Activated naive CD4-positive, alpha-beta T cell treated with anti-CD3 and anti-CD28 coated beads, Interleukin-2, amount 50 U/mL, for 72 hours (primary cell): ENCODE measurements at places on chromosomes 5 and 9. TPM values are rescaled to one million over a fixed set of nuclear protein-coding genes. Genes with fewer than 3 reads are reported as not detected.
A peak's percentile ranks its signal among the peaks of the same experiment; 100 is the strongest.

DNA sequence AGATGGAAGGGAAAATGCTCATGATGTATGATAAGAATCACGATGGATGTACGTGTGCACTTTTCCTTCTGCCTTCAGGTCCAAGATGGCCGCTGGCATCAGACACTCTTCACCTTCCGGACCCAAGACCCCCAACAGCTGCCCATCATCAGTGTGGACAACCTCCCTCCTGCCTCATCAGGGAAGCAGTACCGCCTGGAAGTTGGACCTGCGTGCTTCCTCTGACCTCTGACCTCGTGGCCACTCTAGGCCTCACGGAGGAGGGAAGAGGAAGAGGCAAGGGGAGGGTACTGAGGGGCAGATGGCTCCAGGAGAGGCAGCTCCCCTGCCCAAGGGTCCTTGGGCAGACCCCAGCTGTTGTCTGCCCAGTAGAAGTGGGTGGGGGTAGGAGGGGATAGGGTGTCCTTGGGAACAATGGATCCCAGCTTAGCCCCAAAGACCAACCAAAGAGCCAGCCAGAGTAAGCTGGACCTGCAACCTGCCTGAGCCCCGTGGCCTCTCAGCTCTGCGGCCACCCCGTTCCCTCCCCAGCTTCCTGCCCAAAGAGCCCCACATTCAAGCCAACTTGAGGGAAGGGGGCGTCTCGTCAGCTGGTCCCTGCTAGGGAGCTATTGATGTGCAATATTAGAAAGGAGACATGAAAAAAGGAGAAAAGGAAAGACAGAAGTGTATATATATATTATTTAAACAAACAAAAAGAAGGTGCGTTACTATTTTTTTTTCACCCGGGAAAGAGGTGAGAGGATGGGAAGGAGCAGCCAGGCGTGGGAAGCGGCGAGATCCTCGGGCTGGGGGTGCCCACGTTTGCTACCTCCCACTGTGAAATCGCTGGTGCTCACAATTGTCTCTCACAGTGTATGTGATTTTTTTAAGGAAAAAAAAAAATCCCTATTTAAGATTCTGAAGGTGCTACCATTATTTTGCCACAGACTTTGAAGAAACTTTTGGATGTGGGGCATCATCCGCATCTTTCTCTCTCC is 12.1 kb upstream of the ORM1 start:
- peak; percentile 26 for DNase-seq

The FOXD4L3 gene
- not detected for total RNA-seq

The C5orf52 gene
- total RNA-seq = not detected

DNA sequence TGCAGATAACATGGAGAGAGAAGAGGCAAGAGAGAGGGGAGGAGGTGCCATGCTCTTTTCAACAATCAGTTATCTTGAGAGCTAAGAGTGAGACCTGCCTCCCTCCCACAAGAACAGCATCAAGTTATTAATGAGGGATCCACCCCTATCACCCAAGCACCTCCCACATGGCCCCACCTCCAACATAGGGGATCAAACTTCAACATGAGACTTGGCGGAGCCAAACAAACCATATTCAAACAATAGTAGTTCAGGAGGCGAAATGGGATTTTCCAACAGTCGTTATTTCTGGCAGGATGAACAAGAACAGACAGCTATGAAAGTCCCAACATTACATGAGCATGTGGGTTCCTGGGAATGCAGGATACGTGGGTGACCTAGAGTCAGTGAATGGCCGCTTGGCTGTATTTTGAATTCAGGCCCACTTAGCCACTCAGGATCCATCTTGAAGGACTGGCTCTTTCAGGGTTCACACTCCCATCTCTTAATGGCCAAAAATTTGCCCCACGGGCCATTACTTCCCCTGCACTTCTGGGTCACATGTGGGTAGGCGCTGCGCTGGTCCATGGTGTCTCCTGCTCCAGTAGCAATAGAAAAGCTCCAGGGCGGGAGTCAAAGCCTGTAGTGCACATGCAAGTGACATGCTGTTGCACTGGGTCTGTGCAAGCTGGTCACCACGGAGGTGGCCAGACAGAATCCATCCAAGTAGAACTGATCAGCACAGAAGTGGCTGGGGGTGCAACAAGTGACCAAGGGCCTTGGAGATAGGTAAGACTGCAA is 7.1 kb upstream of the FAF2 start:
- no peak for DNase-seq

DNA sequence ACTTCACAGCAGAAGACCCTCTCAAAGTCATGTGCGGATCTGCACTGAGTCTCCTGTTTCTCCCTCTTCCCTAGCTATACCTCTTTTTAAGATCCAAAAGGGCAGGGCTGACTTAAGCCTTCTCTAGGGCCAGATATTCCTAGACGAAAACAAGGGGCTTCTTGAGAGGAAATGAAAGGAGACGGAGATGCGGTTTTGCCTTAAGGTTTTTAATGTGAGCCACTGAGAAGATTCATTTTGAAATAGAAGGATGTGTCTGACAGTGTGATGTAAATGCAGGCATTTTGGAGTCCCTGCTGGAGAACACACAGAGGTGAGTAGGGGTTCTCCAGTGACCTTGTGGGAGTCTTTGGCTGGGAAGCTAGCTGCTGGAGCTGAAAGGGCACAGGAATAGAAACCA is 15.6 kb upstream of the IL12B start:
- DNase-seq = no peak

DNA sequence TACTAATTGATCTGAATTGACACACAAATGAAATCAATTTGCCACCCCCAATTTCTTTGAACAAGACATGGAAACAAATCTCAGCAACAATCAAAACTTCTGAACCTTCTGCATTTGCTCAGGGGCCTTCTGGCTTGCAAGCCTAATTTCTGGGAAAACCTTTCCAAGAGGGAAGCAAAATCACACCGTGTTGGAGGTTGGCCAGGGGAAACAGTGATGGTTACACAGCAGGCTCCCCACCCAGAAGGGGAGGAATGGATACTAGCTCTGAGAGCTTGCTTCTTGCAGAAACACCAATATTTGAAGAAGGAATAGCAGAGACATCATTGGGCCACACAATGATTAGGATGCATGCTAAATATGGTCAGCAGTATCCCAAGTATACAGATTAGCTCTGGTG is 488.6 kb upstream of the TRPC7 start:
- DNase-seq = no peak

- DNase-seq = no peak
These were observed 7.1 kb upstream of the NKX2-5 start for GRCh38 chr5:173242079-173242478.

The GMCL2 gene
- total RNA-seq = not detected

GRCh38 chr9:109997682-109998081 is 210.3 kb downstream of the C9orf152 start:
- no peak for DNase-seq

- DNase-seq = no peak
These were observed 184.5 kb upstream of the PAPPA start for GRCh38 chr9:115969096-115969495.

The FGFR4 gene
- 0.75 TPM for total RNA-seq

The NR5A1 gene
- total RNA-seq = not detected

DNA sequence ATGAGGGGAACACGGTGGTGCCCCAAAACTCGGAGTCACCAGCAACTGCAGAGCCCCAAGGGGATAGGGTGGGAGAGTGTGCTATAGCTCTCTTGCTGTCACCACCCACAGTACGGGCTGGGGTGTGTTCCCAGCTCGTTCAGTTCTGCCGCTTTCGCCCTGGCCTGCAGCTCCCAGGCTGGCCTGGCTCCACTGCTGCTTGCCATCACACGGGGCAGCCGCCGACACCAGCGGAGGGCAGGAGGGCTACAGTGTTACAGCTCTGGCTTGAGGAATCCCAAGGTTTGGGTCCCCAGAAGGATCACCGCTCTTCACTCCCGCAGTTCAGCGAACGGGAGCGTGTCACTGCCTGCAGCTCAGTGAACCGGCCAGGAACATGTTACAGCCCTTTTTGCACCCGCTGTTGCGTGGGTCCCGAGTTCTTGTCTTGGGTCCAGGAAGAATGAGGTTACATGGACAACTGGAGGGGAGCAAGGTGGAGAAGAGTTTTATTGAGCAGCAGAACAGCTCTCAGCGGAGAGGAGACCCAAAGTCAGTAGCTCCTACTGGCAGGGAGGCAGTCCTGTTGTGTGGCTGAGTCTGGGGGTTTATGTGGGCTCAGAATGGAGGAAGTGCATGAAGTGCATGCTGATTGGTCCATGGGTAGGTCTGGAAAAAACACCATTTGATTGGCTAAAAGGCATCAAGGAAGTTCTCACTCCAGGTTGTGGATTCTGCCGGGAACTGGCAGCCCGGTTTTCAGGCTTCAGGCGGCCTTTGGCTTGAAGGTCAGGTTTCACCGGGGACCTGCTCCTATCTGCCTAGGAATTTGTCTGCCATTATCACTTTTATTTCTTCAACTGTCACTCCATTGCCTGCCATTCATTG is 113.4 kb downstream of the EHMT1 start:
- DNase-seq = no peak

The DMGDH gene
- total RNA-seq = not detected

DNA sequence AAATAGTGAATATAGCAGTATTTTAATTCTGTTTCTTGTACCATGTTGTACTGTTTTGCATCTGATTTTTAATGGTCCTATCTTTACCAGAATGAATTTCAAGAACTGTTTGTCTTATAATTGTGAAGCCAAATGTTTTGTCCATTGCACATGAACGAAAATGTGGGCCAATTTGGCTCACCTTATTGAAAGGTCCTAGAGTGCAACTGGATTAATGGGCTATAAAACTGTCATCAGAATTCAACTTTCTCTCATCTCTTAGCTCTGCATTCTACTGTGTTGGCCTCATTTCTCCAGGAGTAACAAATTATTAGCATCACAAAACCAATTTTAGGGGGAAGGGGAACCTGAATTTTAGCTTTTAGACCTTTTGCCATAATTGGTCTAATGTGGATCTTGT is 179.4 kb upstream of the NUDT12 start:
- no peak for DNase-seq

The CHSY3 gene
- not detected for total RNA-seq

- DNase-seq = no peak
These were observed 128.2 kb upstream of the GAS1 start for GRCh38 chr9:87075537-87075936.

GRCh38 chr5:22846693-22847092 is 6.5 kb downstream of the CDH12 start:
- DNase-seq = no peak

DNA sequence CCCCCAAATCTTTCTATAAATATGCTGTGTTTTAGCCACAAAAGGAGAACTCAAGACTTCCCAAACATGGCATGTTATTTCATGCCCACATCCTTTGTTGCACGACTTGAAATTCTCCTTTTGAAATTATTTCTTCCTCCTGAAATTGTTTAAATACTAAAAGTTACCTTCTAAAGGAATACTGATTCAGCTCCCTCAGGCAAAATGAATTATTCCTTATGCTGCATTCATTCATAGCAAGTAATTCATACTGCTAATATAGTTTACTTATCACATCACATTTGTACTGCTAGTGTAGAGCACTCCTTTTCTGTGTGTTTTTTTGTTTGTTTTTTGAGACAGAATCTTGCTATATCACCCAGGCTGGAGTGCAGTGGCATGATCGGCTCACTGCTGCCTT is 45.7 kb downstream of the BHMT start:
- no peak for DNase-seq

The FAM78A gene
- 45.7 TPM for total RNA-seq

The CCNJL gene
- total RNA-seq = 0.12 TPM

DNA sequence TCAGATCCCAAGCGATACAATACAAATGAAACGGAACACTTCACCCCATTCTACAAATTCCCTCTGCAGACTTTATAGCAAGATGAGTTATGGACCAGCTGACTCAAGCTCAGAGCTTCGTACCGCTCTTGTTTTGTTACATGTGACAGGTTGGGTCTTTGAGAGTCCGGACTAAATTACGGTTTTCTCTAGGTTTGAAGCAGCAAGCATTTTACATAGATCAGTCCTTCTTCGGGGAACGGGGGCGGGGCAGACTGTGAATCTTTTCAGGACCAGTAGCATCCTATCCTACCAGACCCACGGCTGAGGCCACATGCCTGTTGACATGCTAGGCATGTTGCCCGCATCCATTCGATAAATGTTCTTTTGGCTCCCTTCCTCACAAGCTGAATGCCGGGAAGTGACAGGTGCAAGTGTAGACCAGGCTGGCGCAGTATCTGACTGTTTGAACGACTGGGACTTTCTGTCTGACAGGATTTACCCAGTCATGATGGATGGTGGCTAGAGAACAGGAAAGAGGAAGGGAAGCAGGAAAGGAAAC is 811.0 kb upstream of the GRAMD2B start:
- DNase-seq = no peak

- DNase-seq = no peak
These were observed 205.0 kb downstream of the CRB2 start for GRCh38 chr9:123561046-123561445.

DNA sequence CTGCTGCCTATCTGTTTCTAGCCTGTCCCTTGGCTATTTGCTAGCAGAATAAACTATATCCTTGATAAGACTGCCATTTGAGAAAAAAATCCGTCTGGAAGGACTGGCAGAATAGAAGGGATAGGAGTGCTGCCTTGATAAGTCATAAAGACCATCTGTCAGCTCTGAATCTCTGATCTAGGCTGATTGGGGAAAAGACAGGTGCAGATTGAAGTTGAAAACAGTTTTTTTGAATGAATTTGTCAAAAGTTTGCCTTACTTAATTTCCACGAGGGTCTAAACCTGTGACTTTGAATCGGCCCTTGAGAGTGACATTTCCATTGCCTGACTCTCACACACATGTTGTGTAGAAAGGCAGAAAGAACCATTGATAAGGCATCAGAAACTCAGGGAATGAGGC is 218.6 kb downstream of the MAN2A1 start:
- DNase-seq = no peak

DNA sequence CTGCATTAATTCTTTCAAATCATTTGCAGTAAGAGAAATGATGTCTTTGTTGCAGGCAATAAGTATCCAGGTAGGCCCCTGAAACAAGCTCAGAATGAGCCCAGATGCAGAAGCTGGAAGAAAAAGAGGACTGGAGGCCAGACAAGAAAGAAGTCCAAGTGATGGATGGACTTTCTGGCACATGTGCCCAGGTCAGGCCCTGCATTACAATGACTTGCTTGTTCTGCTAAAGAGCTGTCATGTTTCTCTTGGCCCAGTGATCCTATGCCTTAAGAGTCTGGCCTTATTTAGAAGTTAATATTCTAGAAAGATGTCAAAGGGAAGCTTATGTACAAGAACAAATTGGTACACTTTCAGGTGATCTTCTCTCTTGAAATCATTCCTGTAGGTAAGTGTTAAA is 64.8 kb downstream of the DPYSL3 start:
- DNase-seq = no peak

The CA9 gene
- total RNA-seq = 0.73 TPM

- no peak for DNase-seq
These were observed 217.7 kb upstream of the PANK3 start for GRCh38 chr5:168796593-168797580.

GRCh38 chr5:129656952-129657351 is 90.9 kb upstream of the MINAR2 start:
- DNase-seq = no peak

- DNase-seq = no peak
These were observed 34.5 kb downstream of the UNC5A start for GRCh38 chr5:176844706-176845391.

The NDUFA8 gene
- total RNA-seq = 40.7 TPM

The PCDHA3 gene
- total RNA-seq = not detected

- no peak for DNase-seq
These were observed 17.0 kb downstream of the GRXCR2 start for GRCh38 chr5:145855763-145856267.
